ENCODE measurements at places on chromosomes 1 and 21. TPM values are rescaled to one million over a fixed set of nuclear protein-coding genes. Genes with fewer than 3 reads are reported as not detected.

- DNase-seq = no peak
Measured at GRCh38 chr1:172536256-172536655, 3.3 kb downstream of the SUCO start.

DNA sequence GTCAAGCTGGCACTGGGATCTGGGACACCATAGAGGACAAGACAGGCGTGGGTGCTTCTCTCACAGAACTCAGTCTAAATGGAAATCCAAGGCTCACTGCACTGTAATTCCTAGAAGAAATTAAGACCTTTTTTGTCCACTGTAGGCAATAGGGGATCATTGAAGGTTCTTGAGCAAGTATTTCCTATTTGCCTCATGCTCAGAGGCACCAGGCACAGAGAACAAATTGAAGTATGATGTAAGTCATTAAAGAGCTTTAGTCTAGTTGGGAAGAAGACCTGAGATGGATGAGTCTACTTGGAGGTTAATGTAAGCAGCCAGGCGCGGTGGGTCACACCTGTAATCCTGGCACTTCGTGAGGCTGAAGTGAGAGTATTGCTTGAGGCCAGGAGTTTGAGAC lies 34.6 kb downstream of the EIF2D start:
- no peak for DNase-seq

DNA sequence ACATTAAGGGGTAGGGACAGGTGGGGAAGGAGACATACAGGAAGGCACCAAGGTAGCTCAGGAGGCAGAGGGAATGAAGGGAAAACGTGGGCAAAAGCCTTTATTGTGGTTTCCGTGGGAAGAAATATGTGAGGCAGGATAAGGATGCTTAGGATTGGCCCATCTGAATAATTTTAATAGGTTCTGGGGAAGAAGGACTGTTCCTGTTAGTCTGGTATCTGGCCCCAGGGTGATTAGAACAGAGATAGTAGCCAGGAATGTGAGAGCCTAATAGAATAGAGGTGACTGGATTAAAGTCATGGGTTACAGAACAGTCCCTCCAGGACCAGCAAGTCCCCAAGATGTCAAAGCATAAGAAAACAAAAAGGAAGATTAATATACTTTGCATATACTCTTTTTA lies 545.2 kb upstream of the CAMK1G start:
- no peak for DNase-seq

DNA sequence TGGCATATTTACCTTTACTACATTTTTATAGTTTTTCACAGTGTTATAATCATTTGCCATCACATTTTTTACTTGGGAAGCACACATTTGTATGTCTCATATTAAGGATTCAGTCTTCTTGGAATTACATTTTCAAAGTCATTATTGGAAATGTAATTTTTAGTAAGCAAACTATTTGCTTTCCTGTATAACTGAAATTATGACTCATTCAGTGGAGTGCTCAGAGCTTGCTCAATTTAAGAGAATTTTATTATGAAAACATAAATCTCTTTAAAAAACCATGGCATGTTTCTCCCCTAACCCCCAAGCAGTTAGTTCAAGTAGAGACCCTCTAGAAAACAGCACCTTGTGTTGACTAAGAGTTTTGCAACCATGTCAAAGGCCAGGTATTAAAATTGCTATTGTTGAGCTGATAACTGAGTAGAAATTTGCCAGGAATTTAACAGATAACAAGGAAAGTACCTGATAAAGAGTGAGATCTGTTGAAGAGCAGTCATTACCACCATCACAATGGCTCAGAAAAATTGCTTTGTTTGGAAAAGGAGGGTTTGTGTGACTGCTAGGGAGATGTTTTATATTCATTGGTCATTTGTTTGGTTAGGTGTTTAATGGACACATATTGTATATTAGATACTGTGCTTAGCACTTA lies 105.9 kb downstream of the KCNK2 start:
- DNase-seq = no peak

DNA sequence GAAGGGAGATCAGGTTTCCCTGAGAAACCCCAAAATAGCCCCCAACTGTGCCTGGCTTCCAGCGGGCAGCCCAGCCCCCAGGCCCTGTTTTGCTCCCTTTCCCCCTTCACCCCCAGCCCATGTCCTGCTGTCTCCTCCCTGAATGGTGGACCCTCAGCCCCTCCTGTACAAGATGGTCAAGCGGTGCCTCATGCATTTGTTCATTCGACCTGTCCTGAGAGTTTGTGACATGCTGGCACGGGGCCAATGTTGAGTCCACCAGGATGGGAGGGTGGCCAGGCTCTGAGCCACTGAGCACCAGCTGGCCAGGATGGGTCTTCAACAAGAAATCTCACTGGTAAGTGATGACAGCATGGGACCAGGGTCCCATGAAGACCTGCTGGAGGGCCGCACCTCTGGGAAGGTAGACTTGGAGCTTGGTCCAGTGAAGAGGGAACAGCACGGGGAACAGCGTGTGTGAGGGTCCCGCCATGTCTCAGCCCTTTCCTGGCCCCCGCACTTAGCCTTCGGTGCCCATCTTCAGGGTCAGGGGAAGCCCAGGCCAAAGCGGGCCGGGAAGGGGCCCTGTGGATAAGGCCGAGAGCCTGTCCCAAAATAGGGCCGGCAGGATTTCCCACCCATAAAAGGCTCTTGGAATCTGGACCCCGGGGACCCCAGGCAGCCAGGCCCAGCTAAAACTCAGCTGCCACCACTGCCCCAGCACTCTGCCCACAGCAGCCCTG lies at the start of gene CALML6:
Gene CALML6 (plus strand): TSS at position 290 of the 722 bp plus-strand sequence. CDS start 21 bp downstream, at position 311.
- DNase-seq = peak; percentile 24

CYP4A11 gene
- polyA plus RNA-seq = not detected

PGLYRP3 gene
- polyA plus RNA-seq = not detected

NHLH1 gene
- 0.07 TPM for polyA plus RNA-seq

- no peak for DNase-seq
Measured at GRCh38 chr1:166170075-166170474, 3.3 kb upstream of the FAM78B start.

TRIM45 gene
- 8.4 TPM for polyA plus RNA-seq

DNA sequence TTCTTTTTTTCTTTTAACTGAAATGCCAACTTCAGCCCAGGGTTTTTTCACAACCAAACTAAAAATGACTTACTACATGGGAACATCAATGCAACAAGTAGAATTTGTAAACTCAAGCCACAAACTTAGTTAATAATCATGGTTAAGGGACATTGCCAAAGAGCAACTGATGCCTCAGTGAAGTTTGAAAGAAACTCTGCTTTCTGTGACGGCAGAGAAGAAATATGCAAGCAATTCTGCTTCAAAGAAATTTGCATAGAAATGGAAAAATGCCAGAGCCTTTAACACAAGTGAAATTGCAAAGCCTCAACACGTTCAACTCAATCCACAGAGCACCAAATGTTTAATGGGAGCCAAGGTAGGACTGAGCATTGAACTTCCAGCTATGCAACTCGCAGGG lies 5.0 kb upstream of the CHD5 start:
- DNase-seq = no peak

NTMT2 gene
- not detected for polyA plus RNA-seq

- peak; percentile 86 for DNase-seq
Measured at GRCh38 chr1:109640285-109640865, 15.5 kb upstream of the GSTM4 start.

GRCh38 chr1:91781901-91782622 lies 103.9 kb downstream of the TGFBR3 start:
- no peak for DNase-seq

GRCh38 chr1:246639732-246640131 lies 73.5 kb downstream of the CNST start:
- DNase-seq = no peak

GRCh38 chr1:228120857-228121489 lies 11.9 kb upstream of the MRPL55 start:
- DNase-seq = no peak

PSRC1 gene
- polyA plus RNA-seq = 2.0 TPM

SRGAP2B gene
- polyA plus RNA-seq = 2.5 TPM

GRCh38 chr1:198564716-198565115 lies 24.2 kb upstream of the ATP6V1G3 start:
- no peak for DNase-seq

DNA sequence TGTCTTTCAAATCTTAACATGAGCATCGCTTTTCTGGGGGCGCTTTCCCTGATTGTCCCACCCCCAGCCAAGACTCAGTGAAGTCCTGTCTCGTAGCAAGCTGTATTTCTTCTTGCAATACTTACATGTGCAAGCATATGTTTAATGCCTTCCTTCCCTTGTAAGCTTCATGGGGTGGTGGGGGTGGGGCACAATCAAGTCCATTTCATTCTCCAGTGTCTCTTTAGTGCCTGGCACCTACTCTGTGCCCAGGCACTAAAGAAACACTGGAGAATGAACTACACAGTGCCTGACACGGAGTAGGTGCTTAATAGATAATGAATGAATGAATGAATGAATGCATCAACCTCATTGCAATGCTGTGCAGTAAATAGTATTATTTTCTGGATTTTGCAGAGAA lies 143.1 kb downstream of the PLPP3 start:
- no peak for DNase-seq

TRPM2 gene
- 0.08 TPM for polyA plus RNA-seq
